ENCODE measurements at places on chromosomes 11 and 22.

DNA sequence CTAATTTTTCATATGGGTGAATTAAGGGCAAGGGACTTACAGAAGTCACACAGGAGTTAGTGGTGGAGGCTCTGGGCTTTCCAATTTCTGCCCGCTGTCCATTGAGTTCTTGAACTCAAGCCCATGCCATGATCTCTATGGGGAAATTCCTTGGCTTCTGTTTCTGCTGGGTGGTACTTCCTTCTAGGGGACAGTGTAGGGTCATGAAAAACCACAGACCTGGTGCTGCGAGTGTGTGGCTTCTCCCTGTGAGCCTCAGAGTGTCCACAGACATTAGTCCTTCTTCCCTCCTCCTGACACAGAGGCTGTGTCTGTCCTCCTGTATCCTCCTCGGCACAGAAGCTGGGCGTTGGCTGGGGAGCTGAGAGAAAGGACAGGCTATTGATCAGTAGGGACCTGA is 6.3 kb upstream of the SEZ6L start:
- DNase-seq: no peak

GRCh38 chr11:81874635-81875034 is 859.0 kb downstream of the FAM181B start:
- DNase-seq: no peak

- no peak for DNase-seq
Observed at GRCh38 chr11:121068787-121069186, 32.3 kb upstream of the TECTA start.

DNA sequence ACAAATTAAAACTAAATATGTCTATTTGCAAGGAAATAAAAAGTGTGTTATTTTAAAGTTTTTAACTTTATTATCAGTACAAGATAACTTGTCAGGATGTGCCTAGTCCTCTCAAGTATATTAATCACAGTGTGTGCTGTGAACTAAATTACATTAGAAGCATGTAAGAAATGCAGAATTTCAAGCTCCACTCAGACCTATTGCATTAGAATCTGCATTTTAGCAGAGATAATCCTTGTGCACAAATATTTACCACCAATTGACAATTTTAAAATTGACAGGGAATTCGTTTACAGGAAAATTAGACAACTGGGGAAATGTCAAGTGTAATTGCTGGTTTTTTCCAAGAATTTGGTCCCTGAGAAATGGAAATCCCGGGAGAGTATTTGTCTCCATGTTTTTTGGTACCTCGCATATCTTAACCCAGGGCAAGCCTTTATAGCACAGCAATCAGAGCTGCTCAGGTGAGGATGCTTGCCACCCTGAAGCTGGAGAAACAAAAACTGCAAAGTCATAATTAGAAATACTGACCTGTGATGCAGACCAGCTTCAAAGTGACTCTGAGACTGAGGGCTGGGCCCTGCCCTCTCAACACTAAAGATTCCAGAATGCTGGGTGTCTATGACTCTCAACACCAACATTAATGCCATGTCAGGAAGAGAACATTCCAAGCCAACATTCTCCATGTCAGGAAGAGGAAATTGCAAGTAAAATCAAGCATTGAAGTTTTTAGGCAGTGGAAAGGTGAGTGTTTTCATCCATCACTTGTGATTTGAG is at the start of gene OR8G1:
Gene OR8G1, plus strand, starts transcription at position 475 of the 777 bp plus-strand sequence. CDS start 8,581 bp downstream, outside the sequence.
- DNase-seq: no peak

GRCh38 chr22:32476281-32477195 is 1.9 kb downstream of the FBXO7 start:
- DNase-seq: no peak

DNA sequence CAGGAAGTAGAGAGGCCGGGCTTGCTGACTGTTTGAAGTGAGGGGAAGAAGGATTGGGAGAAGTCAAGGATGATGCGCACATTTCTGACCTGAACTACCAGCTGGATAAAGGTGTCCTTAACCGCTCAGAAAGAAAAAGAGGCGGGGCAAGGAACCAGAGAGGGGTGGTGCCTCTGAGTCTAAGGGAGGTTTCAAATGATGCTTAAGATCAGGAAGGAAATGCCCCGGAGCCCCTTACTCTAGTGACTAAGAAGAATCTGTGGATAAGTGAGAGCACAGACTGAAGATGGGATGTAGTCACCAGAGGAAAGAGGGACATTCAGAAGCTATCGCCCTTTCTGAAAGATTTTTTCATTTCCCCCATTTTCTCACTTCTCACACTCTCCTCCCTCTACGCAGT is 12.7 kb downstream of the DCHS1 start:
- no peak for DNase-seq

DNA sequence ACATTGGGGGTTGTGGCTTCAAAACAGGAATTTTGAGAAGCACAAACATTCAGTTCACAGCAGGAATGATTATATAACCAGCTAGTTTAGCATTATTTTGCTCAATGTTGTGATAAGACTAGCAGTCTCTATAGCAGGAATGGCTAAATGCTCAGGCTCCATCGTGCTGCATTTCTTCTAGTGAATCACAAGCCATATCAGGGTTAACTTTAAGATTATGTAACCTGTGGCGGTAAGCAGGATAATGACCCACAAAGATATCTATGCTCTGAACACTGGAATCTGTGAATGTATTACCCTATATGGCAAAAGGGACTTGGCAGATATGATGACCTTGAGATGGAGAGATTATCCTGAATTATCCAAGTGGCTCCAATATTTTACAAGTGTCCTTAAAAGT is 14.8 kb downstream of the FSHB start:
- no peak for DNase-seq

GRCh38 chr11:115363921-115364320 is 140.3 kb downstream of the CADM1 start:
- DNase-seq: no peak

DNA sequence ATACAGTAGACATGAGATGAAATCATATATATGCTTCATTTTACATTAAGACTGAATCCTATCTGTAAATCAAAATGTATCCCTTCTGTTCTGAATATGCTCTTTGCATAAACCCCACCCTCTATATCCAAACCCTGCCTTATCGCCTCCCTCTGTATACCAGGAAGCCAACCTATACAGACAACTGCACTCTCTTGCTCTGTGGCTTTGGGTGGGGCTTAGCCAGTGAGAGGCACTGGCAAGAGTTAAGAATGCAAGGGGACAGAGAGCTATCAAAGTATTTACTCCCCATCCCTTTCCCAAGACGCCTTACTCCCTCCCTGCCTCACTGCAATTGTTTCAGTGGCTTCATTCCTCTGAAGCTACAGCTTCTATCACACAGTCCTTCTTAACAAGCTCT is 309.8 kb downstream of the TTC28 start:
- DNase-seq: no peak

GRCh38 chr22:11307998-11308397 is 4220.0 kb upstream of the OR11H1 start:
- no peak for DNase-seq

- no peak for DNase-seq
Observed at GRCh38 chr11:124799348-124800225, 619 bp downstream of the MSANTD2 start.

- DNase-seq: peak; percentile 86
Observed at GRCh38 chr11:62678770-62679696, at the start of gene UBXN1. Gene UBXN1 (minus strand): TSS chr11:62679073. CDS start chr11:62678923, 150 bp downstream.

- no peak for DNase-seq
Observed at GRCh38 chr11:84543367-84544159, 1083.6 kb downstream of the DLG2 start.

- no peak for DNase-seq
Observed at GRCh38 chr11:2092956-2093412, 46.2 kb downstream of the IGF2 start.

DNA sequence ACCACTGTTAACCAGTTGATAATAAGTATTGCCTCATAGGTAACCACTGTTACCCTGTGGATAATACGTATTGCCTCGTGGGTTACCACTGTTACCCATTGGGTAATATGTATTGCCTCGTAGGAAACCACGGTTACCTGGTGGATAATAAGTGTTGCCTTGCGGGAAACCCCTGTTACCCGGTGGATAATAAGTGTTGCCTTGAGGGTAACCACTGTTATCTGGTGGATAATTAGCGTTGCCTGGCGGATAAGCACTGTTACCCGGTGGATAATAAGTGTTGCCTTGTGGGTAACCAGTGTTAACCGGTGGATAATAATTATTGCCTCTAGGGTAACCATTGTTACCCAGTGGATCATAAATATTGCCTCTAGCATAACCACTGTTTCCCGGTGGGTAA is 27.3 kb upstream of the NXPE4 start:
- DNase-seq: no peak

- no peak for DNase-seq
Observed at GRCh38 chr11:71086687-71087258, 165.6 kb downstream of the SHANK2 start.

- DNase-seq: no peak
Observed at GRCh38 chr11:13303668-13304649, 26.4 kb downstream of the BMAL1 start.

GRCh38 chr22:24087071-24087795 is 76.1 kb downstream of the CABIN1 start:
- DNase-seq: no peak

DNA sequence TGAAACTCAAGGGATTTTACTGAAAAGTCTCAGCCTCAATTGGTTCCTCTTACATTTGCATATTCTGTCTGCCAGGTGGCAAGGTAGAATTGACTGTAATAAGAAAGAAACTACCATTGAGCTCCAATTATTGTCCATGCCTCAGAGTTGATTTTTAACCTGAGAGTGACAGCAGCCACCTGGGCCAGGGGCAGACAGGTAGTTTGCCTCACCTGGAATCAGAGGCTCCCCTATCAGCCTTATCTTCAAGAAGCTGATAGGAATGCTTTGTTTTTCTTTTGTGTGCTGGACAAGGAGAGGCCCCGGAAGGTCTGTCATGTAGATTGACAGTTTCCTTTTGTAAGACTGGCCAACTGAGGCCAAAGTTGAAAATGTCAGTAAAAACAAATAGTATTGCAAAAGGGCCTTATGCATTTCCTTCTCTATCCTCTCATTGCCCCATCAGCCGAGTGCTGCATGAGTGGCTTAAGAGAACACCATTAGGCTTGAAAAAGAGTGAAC is 34.1 kb downstream of the CD44 start:
- no peak for DNase-seq

DNA sequence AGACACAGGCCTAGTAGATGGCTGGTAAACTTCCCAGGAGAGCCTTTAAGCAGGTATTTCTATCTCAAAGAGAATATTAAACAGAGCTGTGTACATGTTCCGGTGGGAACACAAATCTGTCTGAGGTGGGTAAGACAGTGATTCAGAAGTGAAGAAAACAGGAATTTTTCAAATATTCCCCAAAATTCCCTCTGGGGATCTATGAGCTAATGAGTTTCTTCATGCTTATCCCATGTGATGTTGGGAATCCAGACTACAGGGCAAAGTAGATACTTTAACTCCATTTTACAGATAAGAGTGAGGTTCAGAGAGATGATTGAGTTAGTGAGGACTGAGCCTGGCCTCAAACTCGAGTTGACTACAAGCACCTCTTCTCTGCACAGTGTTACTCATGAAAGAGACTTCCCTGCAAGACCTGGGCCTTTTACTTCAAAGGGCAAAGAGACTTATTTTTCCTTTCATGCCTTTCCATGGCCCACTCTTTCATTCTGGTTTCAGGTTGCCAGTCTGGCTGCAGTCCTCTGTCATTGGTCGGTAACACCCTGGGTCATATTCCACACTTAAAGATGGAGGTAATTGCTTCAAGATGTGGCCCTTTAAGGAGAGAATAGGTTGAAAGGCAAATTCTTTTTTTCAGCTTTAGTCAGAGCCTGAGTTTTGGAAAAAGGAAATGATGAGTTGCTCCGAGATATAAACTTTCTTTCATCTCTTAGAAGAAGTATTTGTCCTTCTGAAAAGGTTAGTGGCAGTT is 70.1 kb downstream of the CYB5R2 start:
- DNase-seq: no peak

DNA sequence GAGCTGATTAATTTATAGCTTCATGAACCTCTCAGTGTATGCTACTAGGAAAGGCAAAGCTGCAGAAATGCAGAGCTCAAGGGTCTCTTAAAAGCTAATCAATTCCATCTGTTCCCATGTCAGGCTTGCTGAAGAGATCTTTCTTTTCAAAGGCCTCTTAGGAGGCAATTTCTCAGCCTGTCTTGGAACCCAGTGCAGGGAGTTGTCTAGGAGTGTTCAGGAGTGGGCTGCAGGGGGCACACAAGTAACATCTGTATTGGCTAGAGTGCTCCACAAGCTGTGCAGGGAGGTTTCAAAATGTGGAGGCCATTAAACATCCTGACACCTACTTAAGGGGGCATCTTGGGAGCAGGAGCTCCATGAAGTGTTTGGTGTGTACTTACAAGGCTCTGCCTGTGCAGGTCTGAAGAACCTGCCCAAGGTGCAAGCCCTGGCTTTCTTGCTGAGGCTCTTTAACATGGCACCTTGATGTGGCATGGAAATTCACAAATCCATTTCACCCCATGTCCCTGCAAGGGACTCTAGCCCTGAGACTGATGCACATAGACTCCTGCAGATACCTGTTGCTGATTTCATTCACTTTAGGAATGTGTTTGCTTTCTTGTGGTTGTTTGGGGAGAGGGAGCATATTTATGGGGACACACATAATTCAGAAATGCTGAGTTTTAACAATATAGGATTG is 134.7 kb downstream of the ME3 start:
- no peak for DNase-seq

GRCh38 chr22:19352766-19353165 is 61.2 kb upstream of the CLTCL1 start:
- no peak for DNase-seq

- no peak for DNase-seq
Observed at GRCh38 chr11:35322318-35322979, 96.9 kb downstream of the SLC1A2 start.

- no peak for DNase-seq
Observed at GRCh38 chr22:17878941-17879340, 104.7 kb upstream of the BID start.

DNA sequence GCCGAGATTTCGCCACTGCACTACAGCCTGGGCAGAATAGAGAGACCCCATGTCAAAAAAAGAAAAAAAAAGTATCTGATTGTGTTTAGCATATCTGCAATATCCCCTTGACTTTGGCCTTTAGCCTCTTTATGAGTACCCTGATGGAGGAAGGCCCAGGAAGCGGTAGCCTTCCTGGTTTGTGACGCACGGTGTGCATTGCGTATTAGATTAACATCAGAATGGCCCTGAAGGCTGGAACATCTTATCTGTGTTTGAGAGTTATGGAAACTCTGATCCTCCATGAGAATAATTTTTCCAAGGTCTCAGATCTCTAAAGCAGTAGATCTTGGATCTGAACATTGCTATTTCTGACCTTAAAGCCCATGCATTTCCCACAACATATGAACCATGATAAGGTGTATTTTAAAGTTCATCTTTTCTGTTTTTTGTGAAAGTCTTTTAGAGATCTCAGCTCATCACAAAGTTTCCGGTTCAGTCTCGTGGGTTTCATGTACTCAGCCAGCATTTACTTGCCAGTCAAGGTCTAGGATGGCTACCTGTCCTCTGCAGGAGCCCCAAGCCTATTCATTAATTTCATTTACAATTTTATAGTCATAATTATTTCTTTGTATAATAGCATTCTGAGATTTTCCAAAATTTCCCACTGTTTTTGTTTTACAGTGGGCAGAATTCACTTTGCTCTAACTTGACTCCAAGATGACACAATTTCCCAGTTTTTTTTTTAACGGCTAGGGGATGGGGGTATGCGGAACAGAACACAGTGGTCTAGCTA is 605 bp upstream of the FDX1 start:
- DNase-seq: no peak

GRCh38 chr22:49815641-49816091 is 12.0 kb downstream of the BRD1 start:
- no peak for DNase-seq

Data from hypothalamus (tissue), 51 donors.